Activated CD4-positive, alpha-beta T cell treated with anti-CD3 and anti-CD28 coated beads for 36 hours (primary cell): ENCODE measurements at places on chromosomes 1 and 21. TPM values are rescaled to one million over a fixed set of nuclear protein-coding genes. Genes with fewer than 3 reads are reported as not detected.

RHD gene
- total RNA-seq = not detected

GRIK3 gene
- total RNA-seq = not detected

MR1 gene
- total RNA-seq = 21.5 TPM

CENPS gene
- total RNA-seq = 18.1 TPM
